ENCODE measurements at places on chromosomes 3 and 15.

DNA sequence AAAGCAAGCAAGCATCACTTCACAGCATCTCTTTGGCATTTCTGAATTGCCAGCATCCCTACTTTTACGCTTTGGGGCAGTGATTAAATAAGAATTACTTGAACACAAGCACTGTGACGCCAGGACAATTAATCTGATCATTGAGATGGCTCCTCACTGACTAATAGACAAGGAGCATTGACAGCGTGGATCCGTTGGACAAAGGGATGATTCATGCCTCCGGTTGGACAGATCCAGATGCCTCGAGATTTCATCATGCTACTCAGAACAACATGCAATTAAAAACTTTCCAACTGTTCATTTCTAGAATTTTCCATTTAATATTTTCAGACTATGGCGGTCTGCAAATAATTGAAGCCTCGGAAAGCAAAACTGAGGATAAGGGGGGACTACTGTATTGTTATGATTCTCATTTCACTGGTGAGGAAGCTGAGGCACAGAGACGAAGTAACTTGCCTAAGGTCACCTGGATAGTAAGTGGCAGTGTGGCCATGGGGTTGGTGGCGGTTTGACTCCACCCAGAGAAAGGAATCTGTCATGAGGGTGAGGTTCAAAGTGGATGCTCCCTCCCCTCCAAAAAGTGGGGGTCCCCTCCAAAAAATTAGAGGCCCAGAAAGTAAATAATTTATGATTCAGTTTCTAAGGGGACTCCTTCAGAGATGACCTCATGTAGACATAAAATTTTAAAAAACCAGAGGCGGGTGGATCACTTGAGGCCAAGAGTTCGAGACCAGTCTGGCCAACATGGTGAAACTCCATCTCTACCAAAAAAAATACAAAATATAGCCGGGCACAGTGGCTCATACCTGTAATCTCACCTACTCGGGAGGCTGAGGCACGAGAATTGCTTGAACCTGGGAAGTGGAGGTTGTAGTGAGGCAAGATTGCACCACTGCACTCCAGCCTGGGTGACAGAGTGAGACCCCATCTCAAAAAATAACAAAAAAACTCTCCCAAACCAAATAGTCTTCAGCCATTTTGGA, 12.3 kb upstream of the PGPEP1L start:
- DNase-seq = no peak

GRCh38 chr3:15148614-15149013, 49.7 kb upstream of the RBSN start:
- DNase-seq = no peak

DNA sequence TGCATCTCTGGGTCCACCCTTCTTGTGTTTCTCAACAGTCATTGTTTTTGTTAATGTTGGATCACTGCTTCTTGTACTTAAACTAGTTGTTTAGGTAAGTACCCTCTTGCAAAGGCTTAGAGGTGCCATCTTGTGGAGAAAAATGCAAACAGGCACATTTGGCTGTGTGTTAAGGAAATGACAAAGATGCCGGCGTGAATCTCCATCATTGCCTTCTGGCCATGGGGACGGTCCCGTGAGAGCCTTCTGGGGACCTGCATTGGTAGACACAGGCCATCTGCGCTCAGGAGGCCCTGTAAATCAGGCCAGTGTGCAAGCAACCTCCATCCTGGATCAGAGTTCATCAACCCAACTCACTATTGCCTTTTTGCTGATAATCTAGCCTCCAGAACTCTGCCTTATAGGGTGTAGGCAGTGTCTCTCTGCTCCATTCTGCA, 158.6 kb upstream of the NR2E3 start:
- no peak for DNase-seq

GRCh38 chr3:7800006-7800780, 701.4 kb upstream of the LMCD1 start:
- no peak for DNase-seq

- no peak for DNase-seq
These were observed 118.0 kb upstream of the MLF1 start for GRCh38 chr3:158453004-158453403.

GRCh38 chr15:91912336-91912735, 58.8 kb downstream of the SLCO3A1 start:
- DNase-seq = no peak

GRCh38 chr3:4496087-4496452, 2.9 kb downstream of the ITPR1 start:
- DNase-seq = no peak

GRCh38 chr15:51970132-51970817, 1.3 kb downstream of the LEO1 start:
- no peak for DNase-seq

GRCh38 chr3:156448300-156448699, 106.6 kb downstream of the SSR3 start:
- peak; percentile 5 for DNase-seq

- DNase-seq = peak; percentile 35
These were observed at the start of gene CFAP44 for GRCh38 chr3:113441051-113441770. TSS of gene CFAP44 (minus strand) at chr3:113441493. CDS start at chr3:113433664, 7,829 bp downstream.

All from activated T-helper 1 cell treated with Interleukin-2 at 50 U/mL for 16 hours (primary cell).